ENCODE measurements at places on chromosomes 3 and 15.

DNA sequence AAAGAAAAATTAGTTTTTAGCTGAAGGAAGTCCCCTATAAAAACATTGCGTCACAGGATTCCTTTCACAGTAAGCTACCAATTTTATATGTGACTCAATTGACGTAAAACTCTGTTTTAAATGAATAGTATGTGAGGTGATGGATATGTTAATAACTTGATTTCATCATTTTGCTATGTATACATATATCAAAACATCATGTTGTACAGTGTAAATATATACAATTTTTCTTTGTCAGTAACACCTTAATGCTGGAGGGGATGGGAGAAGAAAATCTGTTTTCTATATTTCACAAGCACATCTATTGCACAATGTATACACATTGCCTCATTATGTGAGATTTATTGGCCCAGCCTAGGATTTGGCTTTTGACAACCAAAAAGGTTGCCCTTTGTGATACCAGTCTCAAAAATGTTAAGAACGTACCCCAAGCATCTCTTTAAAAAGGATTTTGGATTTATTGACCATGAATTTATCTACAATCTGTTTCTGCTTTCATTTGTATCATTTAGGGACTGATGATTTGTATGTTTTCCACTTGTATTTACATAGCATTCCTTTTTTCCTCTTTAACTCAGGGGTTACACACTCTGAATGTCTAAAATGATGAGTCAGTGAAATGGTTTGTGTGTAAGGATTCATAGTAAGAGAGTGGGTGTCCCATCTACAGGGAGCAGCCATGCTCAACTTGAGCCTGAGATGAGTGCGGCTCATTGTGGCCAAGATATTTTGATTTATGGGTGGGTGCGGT is 62.6 kb downstream of the CRTC3 start:
- peak; percentile 76 for DNase-seq

GRCh38 chr3:193805448-193805847 is 212.4 kb downstream of the OPA1 start:
- DNase-seq = peak; percentile 63

GRCh38 chr3:178275311-178275710 is 260.9 kb upstream of the KCNMB2 start:
- DNase-seq = no peak

GRCh38 chr3:47954567-47954966 is 61.6 kb downstream of the MAP4 start:
- DNase-seq = no peak

GRCh38 chr15:39788108-39788507 is 5.5 kb upstream of the FSIP1 start:
- DNase-seq = peak; percentile 46

DNA sequence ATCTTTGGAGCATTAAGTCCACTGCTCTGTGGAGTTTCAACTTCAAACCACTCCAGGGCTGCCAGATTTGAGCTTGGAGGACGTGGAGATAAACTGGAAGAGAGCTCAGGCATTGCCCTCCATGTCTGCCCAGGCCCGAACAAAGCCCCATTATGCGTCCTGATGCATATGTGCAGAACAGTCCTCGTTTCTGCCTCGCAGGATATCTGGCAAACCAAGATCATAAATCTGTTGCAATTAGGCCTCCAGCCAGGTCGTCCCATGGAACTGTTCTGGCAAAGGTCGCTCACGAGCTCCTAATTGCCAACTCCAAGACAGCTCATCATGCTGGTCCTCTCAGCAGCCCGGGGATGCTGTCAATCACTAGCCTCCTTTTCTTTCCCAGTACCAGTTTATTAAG is 91.2 kb downstream of the SEMA5B start:
- no peak for DNase-seq

GRCh38 chr3:12578742-12579141 is 21.9 kb downstream of the MKRN2 start:
- DNase-seq = no peak

DNA sequence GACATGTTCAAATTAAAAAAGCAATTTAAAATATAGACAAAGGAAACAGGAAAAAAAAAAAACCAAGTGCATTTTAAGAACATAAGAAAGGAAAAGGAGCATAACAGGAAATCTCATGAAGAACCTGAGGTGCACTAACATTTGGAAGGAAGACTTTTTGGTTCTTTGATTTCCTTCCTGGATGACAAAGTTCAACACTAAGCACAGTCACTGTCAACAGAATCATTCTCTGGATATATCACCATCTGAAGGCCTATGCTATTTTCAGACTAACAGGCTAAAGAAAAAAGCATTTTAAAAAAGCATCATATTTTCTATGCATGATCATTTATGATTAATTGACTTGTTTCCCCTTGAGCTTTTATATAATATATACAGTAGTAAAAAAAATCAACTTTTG is 349.6 kb downstream of the PLCL2 start:
- no peak for DNase-seq

DNA sequence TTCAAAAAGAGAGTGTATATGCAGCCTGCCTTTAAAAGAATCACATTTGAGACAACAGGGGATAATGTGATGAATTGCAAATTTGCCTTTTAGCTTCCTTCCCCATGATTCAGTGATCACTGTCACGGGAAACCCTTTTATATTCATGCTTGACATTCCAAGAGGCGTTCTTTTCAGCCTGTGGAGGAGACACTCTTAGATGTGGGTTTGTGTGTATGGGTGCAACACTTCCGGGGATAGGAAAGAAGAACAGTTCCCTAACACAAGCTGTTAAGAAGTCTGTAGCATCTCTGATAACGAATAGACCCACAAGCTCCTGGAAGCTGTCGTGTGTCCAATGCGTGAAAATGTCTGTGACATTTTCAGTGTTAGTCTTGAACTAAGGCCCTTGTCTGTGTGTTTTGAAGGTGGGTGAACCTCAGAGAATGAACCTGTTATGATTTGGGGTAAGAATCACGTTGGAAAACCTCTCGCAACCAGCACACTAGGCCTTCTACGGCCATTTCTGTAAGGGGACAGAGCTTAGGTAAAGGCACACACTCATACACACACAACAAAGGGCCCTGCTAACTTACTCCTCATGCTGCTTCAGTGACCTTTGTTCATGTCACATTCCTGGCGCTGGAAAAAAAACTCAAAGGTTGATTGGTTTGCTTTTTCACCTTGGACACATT is 229.2 kb upstream of the ST8SIA2 start:
- peak; percentile 58 for DNase-seq

DNA sequence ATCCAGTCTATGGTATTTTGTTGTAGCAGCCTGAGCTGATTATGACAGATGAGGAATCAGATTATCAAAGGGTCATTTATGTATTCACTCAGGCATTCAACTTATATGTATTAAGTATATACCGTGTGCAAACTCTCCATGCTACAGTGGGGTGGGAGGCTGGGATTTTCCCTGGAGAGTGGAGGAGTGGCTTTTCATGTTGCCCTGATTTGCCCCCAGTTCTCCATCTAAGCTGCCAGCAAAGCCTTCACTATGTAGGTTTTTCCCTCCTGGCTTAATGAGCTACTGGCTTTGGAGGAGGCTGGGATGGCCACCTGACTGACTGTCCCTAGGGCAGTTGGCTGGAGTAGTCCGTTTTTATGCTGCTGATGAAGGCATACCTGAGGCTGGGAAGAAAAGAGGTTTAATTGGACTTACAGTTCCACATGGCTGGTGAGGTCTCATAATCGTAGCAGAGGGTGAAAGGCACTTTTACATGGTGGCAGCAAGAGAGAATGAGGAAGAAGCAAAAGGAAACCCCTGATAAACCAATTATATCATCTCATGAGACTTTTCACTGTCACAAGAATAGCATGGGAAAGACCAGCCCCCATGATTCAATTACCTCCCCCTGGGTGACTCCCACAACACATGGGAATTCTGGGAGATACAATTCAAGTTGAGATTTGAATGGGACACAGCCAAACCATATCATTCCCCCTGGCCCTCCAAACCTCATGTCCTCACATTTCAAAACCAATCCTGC is 253.9 kb downstream of the RPLP1 start:
- DNase-seq = no peak

DNA sequence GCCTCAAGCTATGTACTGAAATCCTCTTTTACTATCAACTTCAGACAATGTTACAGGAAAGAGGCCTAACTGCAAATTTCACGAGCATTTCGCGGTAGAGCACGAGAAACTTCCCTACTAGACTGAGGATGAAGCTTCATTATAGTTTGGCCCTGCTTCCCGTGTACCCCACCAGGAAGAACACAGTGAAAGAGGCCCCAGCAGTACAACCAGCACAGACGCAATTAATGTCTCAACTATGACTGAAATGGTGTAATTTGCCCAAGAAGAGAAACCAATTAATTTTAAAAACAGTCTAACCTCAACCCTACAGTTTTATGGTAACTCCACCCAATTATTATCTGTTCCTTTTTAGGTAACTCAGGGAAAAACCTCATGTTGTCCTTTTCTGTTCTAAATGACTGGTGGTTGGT is 12.1 kb downstream of the CHSY1 start:
- DNase-seq = no peak

- DNase-seq = peak; percentile 87
Observed at GRCh38 chr15:74200412-74200815, 2.2 kb downstream of the STRA6 start.

DNA sequence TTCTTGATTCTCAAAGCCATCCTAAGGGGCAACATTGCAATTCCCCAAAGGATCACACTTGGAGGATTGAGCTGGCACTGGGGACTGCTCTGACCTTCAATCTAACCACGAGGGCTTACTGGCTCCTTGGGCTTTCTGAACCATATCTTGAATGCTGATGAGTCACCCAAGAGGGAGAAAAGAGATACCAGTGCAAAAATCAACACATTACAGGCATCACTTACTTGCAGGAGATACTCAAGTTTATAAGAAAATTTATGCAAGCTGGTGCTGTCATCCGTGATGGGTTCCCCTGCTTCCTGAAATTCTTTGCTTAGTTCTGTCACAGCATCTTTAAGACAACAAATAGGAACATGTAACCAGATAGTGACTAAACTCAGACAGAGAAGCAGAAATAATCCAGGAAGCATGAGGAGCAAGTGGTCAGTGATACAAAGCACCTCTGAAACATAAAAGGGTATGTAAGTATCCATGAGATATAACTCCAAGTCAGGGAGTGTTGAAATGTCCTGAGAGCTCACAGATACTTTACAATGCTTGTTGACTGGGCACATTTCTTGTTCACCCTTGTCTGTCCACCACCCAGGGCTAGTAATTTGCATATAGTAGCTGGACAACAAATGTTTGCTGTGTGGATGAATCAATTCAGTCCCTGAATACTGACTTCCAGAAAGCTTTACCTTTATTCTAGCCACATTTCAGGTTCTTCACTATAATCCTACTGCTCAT is 14.1 kb downstream of the FYCO1 start:
- DNase-seq = peak; percentile 59

DNA sequence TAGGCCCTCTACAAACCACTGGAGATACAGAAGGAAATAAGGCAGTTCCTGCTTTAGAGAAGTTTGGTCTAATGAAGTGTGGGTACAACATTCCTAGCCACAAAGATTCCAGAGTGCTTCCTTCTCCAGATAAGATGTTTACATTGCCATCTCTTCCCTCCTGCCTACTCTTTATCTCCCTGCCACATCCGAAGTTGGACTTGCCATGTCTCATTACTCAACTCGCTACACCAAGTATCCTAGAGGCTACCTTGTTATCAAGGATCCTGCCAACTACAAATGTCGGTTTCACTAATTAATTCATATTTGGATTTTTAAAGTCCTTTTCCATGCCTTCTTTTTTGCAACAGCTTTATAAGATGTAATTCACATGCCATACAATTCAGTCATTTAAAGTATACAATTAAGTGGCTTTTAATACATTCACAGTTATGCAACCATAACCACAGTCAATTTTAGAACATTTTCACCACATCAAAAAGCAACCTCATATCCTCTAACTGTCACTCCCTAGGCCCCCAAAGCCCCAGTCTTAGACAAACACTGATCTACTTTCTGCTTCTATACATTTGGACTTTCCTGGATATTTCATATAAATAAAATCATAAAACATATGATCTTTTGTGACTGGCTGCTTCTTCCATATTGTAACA is 53.7 kb upstream of the CSTA start:
- no peak for DNase-seq

GRCh38 chr3:11739706-11740105 is 96.0 kb upstream of the VGLL4 start:
- DNase-seq = no peak

- DNase-seq = no peak
Observed at GRCh38 chr3:71006810-71007785, 576.4 kb downstream of the FOXP1 start.

DNA sequence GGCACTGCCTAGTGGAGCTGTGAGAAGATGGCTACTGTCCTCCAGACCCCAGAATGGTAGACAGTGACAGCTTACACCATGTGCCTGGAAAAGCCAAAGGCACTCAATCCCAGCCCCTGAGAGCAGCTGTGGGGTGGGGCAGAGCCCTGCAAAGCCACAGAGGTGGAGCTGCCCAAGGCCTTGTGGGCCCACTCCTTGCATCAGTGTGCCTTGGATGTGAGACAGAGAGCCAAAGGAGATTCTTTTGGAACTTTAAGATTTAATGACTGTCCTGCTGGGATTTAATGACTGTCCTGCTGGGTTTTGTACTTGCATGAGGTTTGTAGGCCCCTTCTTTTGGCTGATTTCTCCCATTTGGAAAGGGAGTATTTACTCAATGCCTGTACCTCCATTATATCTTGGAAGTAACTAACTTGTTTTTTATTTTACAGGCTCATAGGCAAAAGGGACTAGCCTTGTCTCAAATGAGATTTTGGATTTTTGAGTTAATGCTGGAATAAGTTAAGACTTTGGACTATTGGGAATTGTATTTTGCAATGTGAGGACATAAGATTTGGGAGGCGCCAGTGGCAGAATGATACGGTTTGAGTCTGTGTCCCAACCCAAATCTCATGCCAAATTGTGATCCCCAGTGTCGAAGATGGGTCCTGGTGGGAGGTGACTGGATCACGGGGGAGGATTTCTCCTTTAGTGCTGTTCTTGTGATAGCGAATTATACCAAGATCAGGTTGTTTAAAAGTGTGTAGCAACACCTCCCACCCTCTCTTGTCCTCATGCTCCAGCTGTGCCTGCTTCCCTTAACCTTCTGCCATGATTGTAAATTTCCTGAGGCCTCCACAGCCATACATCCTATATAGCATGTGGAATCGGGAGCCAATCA is 80.4 kb downstream of the MYO5A start:
- no peak for DNase-seq

- no peak for DNase-seq
Observed at GRCh38 chr15:89822611-89822950, 7.9 kb upstream of the ANPEP start.

GRCh38 chr15:63000706-63001105 is 41.8 kb upstream of the TPM1 start:
- DNase-seq = no peak
